ENCODE measurements at places on chromosomes 16 and 17.
A peak's percentile ranks its signal among the peaks of the same experiment; 100 is the strongest.

GRCh38 chr16:3182608-3183444, 5.2 kb upstream of the OR1F1 start:
- DNase-seq = peak; percentile 80

- no peak for DNase-seq
These were observed 4.1 kb downstream of the SMTNL2 start for GRCh38 chr17:4588391-4588790.

DNA sequence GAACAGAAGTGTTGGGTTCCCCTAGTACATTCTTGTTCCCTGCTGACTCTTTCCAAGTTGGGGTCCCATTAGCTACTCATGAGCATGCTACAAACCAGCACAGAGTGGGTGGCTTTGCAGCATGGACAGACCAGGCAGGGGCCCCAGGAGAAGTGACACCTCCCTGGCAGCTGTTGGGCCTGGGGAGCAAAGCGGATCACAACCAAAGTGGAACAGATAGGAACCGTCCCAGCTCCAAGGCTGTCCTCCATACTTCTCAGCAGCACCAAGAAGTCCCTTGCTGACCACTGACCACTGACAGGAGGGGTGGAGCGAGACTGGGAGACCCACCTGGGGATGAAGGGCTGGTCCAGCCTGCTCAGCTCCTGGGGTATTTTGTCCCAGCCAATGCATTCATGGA, 12.4 kb upstream of the GFAP start:
- no peak for DNase-seq

DNA sequence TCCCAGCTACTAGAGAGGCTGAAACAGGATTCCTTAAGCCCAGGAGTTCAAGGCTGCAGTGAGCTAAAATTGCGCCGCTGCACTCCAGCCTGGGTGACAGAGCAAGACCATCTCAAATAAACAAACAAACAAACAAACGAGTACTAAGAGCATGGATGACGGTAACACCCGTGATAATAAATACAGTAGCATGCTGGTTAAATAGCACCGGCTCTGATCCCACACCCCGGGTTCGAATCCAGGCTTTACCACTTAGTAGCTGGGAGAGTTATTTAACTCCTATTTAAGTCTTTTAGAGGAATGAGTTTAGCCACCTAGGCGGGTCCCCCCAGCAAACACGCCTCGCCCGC, 301 bp upstream of the METTL22 start:
- no peak for DNase-seq

GRCh38 chr17:6587310-6587709, 31.0 kb upstream of the PITPNM3 start:
- DNase-seq = no peak

- peak; percentile 98 for DNase-seq
These were observed 44.2 kb downstream of the WDR45B start for GRCh38 chr17:82603981-82604448.

- DNase-seq = no peak
These were observed 35.4 kb downstream of the SPAG9 start for GRCh38 chr17:51085150-51085805.

GRCh38 chr16:67150833-67151396, at the start of gene B3GNT9:
TSS of gene B3GNT9 (minus strand) at chr16:67150998. CDS start at chr16:67150485, 513 bp downstream.
- DNase-seq = peak; percentile 60

DNA sequence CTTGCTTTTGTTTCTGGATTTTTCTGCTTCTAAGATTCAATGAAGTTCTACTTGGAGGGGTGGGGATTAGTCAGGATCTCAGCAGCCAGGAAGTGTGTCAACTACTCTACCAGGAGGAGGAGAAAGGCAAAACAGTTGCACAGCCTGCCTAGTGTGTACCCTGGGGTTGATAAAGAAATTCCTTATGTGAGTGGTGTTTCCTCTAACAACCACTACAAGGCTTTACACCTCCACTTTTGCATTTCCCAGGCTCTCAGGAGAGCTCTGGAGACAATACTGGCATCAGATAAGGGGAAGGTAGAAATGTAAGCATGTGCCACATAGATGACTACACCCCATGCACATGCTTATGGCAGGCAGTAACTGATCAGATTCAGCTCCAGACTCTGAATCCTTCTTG, 174.6 kb downstream of the TOX3 start:
- no peak for DNase-seq

DNA sequence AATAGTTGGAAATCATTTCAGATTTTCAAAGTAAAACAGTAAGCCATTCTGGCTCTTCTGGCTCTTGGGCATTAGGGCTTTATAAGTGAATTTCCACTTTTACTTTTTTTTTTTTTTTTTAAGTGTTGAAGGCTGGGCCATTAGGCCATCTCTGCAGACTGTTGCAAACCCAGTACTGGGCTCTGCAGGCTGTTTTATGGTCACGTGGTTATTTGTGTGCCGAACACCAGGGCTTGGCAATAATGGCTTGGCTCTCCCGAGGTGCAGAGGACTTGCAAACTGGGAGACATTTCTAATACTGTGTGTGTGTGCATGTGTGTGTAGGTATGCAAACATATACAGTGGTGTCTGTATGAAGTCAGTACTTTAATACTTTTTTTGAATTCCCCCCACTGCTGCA, 194.9 kb upstream of the CDH5 start:
- DNase-seq = no peak

GRCh38 chr16:2971134-2971984, 2.2 kb downstream of the PAQR4 start:
- no peak for DNase-seq

DNA sequence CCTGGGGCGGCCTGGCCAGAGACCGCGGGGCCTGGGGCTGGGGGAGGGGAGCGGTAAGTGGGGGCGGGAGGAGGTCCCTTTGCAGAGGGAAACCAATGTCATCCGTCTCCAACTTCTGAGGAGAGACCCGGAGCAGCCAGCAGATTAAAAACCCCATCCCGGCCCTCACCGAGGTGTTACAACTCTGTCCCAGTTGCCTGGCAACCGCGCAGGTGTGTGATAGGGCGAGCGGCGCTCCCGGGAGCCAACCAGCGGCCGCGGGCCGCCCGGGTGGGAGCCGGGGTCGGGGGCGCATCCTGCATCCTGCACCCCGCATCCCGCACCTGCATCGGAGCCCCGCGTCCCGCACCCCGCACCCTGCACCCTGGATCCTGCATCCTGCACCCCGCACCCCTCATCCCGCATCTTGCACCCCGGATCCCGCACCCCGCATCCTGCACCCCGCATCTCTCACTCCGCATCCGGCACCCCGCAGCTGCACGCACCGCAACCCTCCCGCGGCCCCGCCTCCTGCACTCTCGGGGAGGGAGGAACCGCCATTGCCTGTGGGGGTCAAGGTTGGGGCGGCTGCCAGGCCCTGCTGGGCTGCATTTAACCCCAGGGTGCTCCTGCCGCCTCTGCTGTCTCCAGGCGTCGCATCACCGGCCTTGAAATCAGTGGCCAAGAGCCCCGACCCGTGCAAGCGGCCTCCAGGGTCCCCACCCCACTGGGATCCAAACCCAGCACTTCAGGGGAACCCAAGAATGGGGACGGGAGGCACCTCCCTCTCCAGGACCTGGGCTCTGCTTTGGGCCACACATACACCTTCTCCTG, 47.3 kb downstream of the RTN4RL1 start:
- no peak for DNase-seq

DNA sequence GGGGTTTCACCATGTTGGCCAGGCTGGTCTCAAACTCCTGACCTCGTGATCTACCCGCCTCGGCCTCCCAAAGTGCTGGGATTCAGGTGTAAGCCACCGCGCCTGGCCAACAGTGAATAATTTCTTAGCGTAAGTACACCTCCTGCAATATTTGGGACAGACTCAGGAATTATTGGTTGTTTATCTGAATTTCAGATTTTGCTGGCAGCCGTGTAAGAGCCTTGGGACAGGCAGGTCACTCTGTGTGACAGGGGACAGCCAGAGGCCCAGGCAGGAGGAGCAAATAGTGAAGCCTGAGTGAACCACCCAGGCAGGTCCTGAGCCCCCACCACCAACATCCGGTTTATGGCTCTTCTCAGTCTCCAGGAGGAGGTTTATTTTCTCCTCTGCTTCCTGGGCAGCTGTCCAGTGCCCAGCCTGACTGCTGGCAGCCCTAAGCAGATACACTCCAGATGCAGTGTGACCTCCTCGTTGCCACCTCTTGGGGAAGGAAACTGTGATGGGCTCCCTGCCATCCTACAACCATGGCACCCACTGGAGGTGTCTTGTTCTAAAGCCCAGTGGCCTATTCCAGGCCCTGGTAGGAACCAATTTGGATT, 26.2 kb upstream of the ADORA2B start:
- DNase-seq = no peak

- no peak for DNase-seq
These were observed 20.2 kb downstream of the TBCD start for GRCh38 chr17:82772026-82772425.

- no peak for DNase-seq
These were observed 16.3 kb downstream of the SLX4 start for GRCh38 chr16:3595110-3595486.

DNA sequence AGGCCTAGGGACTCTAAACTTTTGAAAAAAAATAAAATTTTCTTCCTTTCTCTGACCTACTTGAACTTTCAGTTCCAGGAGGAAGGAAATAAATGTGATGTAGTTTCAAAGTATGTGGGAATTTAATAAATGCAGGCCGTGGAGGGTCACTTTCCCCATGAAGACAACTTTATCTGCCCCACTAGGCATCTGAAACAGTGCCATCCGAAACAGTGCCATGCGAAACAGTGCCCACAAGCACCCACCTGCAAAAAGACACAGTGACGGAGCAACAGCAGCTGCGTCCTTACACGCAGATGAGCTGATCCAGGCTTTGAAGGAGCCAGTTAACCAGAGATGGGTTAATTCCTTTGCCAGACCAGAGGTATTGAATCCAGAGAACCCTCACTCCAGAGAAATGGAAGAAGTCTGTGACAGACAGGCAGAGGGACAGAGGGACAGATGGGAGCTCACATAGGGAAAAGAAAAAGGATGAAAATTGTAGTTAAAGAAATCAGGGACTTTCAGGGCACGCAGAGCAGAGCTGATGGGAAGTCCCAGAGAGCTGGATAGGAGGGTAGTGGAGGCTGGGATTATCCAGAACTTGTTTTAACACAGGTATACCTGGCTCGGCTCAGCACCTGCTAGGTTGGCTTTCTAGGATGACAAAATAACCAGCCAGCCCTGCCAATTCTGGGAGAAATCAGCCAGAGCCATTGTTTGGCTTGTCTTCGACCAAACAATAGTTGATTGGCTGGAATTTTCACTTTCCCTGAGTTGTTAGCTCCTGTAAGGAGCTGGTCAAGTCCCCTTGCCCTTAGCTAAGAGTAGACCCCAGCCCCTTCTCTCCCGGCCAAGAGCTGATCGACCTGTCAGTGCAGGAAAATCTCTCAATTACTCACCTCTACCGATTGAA, 17.1 kb upstream of the HOXB13 start:
- no peak for DNase-seq

GRCh38 chr17:66647391-66647983, 187.4 kb upstream of the CACNG5 start:
- no peak for DNase-seq

- DNase-seq = no peak
These were observed 23.7 kb downstream of the SRL start for GRCh38 chr16:4218202-4218601.

DNA sequence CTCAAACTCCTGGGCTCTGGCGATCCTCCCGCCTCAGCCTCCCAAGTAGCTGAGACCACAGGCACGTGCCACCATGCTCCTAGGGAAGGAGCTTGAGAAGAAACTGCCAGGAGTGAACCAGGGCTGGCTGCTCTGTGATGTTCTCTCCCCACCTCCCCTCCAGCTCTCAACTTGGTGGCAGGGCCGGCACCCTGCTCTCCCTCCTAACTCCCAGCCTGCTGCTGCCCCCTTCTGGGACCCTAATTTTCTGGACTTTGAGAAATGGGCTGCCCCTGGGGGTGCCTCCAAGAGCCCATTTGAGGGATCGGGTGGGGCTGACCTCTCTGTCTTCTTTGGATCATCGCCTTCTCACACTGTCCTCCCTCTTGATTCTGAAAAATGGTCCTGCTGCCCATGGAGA, 14.9 kb upstream of the STAT3 start:
- peak; percentile 82 for DNase-seq

DNA sequence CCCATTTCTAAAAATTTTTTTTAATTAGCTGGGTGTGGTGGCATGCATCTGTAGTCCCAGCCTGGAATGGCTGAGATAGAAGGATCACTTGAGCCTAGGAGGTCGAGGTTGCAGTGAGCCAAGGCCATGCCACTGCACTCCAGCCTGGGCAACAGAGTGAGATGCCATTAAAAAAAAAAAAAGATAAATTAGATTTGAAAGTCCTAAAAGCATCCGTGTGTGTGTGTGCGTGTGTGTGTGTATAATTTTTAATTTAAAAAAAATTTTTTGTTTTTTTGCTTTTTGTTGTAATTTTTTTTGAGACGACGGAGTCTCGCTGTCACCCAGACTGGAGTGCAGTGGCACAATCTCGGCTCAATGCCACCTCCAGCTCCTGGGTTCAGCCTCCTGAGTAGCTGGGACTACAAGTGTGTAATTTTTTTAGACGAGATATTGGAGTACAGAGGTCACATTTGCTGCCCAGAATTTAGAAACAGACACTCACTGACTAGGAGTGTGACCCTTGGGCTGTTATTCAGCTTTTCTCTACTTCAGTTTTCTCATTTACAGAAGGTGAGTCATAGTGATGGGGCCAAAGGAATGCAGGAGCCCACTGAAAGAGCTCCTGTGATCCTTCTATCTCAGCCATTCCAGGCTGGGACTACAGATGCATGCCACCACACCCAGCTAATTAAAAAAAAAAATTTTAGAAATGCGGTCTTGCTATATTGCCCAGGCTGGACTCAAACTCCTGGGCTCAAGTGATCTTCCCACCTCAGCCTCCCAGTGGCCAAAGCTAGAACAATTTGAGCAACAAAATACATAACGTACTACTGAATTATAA, 25.5 kb upstream of the TBX4 start:
- no peak for DNase-seq

DNA sequence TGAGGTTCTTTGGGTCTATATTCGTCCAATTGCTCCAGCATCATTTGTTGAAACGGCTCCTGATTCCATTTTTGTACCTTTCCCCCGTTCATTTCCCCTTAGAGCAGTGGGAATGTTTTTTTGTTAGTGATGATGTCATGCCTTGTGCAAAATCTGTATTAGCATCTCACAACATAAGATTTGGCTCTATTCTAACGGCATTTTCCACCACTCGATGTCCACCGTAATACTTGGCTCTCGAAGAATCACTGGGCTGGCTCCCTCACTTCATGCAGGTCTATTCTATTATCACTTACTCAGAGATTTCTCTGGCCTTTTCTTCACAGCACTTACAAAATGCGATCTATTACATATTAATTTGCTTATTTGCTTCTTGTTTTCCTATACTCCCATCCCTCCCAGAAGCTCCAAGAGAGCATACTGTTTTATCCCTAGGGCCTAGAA, 571 bp upstream of the NME1 start:
- no peak for DNase-seq

- DNase-seq = peak; percentile 76
These were observed 468 bp downstream of the IL4R start for GRCh38 chr16:27314161-27314723.

- DNase-seq = peak; percentile 73
These were observed 82.2 kb downstream of the PLXDC1 start for GRCh38 chr17:39069114-39069756.
